Mucosa of gallbladder (tissue), 1 donor: ENCODE measurements at places on chromosomes 6 and 20. TPM values are rescaled to one million over a fixed set of nuclear protein-coding genes. Genes with fewer than 3 reads are reported as not detected.

DNA sequence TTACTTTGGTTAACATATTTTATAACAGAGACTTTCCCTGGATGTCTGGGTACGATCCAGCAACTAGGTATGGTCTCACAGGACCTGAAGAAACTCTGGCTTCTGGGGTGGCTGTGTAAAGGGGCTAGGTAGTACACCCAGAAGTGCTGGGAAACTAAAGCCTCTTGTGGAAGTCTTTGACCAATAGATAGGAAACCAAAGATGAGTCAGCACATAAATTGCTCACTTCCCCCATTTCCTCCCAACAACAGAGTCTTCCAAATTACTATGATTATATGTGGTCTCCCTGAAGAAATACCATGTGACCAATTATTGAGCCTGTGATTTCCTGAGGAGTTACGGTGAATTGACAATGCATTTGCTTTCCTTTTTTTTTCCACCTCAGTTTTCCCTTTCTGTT is 26.8 kb upstream of the TBX18 start:
- DNase-seq, result no peak

DNA sequence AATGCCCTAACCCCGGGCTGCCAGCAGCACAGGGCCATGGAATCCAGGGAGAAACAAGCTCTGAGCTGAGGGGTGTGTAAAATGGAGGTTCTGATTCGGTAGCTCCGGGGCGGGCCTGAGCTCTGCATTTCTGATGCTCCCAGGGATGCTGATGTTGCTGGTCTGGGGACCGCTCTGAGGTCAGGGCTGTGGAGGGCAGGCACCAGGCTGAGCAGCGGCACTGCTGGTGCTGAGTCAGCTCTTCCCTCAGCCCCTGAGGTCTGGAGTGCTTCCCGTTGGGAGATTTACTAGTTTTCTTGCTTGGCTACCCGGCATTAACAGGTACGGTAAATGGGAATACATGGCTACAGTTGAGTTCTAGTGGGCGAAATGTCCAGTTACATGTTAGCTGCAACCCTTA is 18.6 kb upstream of the CST3 start:
- DNase-seq, result no peak

The RIN2 gene
- 88.7 TPM for total RNA-seq

- no peak for DNase-seq
Observed at GRCh38 chr20:60690771-60691170, 561.3 kb upstream of the CDH4 start.

GRCh38 chr6:80363501-80364122 is 257.1 kb downstream of the BCKDHB start:
- DNase-seq, result no peak

- no peak for DNase-seq
Observed at GRCh38 chr6:51450248-51450957, 631.7 kb downstream of the TFAP2B start.

- no peak for DNase-seq
Observed at GRCh38 chr20:50445354-50446151, 64.6 kb upstream of the PTPN1 start.

GRCh38 chr6:130575557-130575956 is 209.7 kb downstream of the TMEM200A start:
- DNase-seq, result no peak

DNA sequence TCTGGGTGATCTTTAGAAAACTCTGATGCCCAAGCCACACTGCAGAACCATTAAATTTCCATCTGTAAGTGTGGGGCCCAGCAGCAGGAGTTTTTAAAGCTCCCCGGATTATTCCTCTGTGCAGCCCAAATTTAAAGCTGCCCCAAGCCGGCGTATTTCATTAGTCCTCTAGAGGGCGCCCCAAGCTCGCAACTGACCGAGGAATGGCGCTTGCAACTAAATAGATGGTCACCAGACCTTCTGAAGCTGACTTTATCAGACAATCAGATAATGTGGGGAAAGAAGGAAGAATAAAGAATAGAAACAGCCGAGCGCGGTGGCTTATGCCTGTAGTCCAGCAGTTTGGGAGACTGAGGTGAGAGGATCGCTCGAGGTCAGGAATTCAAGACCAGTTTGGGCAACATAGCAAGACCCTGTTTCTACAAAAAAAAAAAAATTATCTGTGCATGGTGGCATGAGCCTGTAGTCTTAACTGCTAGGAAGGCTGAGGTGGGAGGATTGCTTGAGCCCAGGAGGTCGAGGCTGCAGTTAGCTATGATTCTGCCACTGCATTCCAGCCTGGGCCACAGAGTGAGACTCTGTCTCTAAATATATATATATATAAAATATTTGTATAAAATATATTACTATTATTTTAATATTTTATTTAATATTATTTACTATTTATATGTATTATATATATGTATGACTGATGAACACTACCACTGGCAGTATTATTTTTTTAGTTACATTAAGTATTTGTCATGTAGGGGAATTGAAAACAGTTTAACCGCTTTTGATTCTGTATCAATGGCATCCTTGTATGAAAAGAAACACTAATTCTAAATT is 56.0 kb downstream of the OTOR start:
- DNase-seq, result peak; percentile 40

The STMN3 gene
- 11.1 TPM for total RNA-seq

DNA sequence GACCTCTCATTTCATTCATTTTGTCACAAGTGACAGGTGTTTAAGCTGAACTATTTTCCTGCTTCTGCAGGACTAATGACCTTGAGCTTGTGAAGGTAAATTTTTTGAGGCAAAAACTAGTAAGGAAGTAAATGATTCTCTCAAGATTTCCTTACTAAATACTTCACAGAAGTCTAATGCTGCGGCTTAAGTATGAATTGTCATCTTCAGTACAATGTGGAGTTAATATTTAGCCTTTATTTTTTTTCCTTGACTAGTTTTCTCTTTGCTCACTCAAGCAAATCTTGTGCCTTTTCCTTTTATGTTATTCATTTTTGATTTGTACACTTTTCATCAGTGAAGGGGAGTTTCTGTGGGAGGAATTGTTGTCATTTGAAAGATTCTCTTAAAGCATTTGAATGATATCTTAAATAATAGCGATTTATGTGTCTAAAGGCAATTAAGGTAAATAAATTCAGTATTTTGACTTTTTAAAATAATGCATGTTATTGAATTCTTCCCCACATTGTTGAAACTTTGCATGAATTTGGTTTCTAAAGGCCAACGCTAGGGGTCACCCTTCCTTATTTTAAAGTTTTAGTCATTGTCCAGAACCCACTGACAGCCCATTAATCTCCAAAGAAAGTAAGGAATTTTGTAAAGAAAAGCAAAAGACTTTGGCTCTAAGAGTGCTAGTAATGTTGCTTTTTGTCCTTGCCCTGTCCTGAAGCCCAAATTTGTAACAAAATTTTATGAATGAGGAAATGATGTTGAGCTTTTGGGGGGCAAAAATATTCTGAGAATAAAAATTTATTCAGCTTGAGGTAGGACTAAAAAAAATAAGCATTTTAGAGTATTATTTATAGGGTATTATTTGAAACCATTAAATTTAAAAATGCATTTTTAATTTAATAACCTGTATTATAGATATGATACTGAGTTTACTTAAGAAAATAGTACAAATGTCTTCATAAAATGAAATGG is 157.4 kb upstream of the LAMA2 start:
- no peak for DNase-seq

DNA sequence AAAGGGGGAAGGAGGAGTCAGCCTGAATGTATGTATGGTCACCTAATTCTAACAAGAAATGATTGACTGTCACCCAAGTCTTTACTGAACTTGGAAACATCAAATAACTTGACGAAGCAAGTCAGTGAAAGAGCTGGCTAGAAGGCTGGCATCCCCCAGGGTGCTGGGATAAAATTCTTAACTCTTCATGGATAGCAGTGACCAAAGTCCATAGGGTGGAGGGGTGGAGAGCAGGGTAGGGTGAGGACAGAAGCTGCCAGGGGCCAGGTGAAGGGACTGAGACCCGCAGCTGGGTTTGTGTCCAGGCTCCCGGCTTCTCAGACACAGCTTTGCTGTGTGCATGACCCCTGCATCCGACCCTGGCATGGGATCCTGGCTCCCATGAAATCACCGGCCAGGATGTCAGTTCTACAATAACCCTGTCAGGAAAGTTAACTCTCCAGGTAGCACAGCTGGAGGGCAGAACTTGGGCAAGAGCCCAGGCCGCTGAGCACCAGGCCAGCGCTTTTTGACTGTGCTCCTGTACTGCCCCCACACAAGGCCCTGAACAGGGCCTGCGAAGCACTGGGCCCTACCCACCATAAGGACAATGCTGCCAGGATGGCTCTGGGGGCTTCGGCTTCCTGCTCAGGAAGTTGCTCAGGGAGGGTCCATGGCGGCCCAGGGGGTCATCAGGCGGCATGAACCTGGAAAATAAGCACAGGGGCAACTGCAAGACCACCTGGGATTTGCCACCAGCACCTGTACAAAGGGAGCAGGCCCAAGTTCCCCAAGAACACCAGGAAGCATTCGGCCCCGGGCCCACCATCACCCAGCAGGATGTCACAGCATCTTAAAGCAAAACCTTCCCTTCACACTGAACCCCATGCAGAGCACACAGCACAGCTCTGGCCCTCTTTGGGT is 32.5 kb downstream of the ZC3H12D start:
- no peak for DNase-seq

The COL9A1 gene
- total RNA-seq, result 0.09 TPM

DNA sequence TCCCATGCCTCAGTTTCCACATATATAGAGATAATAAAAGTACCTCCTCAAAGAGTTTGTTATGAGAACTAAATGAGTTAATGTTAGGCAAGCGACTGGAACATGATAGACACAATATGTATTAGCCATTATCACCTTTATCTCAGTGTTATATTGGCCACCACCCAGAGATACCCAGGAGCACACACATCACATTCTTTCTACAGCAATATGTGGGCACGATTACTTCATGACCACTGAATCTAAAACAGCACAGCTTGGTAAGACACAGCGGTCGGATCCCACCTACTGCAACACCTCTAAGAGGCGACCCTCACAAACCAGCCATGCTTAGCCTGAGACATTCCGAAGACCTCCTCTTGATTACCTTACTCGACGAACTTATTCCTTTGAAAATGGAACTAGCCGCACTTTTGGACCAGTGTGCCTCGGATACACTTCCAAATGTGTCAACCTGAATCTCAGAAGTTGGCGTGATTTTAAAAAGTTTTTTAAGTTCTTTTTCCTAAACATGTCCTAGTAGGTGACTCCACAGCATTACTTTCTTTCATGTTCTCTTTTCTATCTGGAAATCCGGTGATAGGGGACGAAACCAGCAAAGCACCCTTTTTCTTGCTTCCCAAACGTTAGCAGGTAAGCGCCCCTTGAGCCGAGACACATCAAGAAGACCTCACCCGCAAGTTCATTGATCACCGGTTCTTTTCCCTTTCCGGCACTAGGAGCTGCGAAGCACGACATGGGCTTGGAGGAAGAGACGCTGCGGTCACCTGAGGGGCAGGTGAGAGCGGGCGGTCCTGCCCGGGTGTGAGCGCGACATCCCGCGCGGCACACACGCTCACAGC is 923 bp downstream of the GMDS start:
- peak; percentile 39 for DNase-seq

GRCh38 chr6:8082954-8083858 is 19.0 kb upstream of the BLOC1S5 start:
- no peak for DNase-seq

The BMP6 gene
- total RNA-seq, result 7.3 TPM

GRCh38 chr6:32192608-32193039 is at the start of gene GPSM3:
Gene GPSM3 (minus strand): TSS chr6:32192643. CDS start chr6:32192513, 130 bp downstream.
- no peak for DNase-seq

DNA sequence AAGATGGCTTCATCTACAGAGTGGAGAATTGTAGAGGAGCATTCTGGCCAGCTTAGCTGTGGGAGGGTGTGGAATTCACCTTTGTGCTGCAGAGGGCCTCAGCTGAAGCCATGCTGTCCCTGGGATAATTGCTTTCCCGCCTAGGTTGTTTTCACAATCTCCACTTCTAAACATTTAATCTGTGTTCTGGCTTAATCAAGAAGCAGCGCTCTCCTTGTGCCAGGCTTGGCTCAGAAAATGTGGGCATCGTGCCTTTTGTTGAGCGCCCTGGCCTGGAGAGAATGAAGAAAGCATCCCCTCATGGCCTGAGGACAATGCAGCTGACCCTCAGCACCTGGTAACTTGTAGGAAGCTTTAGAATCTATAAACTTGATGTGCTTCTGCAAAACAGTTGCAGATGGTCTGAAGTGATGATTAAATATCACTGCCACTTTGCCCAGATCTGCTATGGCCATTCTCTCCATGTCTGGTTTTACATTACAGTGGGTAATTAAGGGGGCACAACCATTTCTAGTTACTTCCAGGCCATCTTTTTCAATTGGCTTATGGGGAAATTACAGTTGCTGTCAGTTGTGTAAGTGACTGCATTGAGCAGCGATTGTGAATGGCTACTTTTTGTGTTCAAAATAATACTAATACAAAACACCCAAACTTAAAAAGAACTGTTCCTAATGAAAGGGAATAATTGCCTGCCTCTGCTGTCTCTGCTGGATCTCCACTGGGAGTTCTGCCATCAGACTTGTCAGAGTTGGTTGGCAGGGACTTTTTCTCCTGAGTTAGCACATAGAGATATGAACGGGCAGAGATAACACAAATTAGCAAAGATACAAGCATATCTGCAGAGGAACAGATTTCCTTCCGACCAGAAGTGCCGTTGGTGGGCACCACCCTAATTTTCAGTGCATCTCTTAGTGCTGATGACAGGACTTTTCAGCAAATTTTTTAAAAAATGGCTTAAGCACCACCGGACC is 18.4 kb downstream of the CTNNBL1 start:
- DNase-seq, result no peak

DNA sequence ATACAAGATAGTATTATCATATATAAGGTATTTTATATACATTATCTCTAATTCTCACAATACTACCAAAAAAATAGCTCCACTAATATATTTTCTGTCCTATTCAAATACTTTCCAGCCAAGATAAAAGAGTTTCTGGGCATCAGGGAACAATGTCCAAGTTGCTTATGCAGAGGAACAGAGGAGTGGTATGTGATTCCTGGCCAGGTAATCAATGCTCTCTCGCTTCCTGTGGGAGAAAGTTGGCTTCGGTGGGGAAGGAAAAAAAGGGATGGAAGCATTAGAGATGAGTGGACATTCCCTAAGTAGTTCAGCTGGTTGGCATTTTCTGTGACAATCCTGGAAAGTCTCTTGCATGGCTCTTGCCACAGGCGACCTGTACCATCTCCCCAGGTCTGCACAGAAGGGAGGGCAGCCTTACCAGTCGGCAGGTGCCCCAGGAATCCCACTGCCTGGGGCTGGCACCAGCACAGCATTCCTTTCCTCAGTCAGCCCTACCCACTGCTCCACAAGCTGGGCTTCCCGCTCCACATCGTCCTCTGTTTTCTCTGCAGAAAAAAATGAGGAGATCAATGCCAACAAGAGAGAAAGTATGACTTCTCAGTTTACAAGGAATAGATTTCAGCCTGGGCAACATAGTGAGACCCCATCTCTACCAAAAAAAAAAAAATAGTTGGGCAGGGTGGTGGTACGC is 78.5 kb upstream of the NUP153 start:
- DNase-seq, result no peak
